Stimulated activated CD4-positive, alpha-beta T cell treated with anti-CD3 and anti-CD28 coated beads, TNF-alpha, amount 100 ng/mL, for 24 hours (primary cell): ENCODE measurements at places on chromosomes 5 and 9.

DNA sequence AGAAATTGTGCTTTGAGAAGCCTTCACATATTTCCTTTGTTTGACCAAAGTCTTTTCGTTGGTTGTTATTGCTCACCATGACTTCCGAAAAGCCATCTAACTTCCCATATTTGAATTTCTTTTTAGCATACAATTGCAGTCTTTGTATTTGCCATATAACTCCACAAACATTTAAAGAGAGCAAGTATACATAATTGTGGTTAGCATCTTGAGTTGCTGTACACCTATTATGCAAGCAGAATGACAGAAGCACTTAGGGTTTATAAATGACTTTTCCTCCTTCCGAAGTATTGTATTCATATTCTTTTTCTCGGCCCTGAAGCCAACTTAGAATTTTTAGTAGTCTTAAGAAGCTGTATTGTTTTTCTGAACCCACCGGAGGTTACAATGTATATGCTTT lies 250.4 kb downstream of the RFK start:
- no peak for DNase-seq

- no peak for DNase-seq
Measured at GRCh38 chr5:87020099-87020934, 247.4 kb upstream of the RASA1 start.

DNA sequence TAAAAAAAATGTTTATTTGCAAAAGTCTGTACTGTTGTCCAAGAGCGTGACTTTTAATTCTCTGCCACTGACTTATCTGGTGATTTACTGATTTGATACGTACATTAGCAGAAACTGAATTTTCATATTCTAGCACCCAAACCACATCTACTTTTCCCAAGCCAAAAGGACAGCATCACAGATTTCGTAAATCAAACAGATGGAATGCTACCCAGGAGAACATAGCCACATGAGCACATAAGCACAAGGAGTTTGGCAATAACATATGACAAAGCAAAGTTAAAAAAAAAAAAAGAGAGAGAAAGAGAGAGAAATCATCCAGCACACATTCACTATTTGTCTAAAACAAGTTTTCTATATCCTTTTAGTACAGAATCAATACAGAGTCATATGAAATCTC lies 83.7 kb downstream of the HINT1 start:
- no peak for DNase-seq

DNA sequence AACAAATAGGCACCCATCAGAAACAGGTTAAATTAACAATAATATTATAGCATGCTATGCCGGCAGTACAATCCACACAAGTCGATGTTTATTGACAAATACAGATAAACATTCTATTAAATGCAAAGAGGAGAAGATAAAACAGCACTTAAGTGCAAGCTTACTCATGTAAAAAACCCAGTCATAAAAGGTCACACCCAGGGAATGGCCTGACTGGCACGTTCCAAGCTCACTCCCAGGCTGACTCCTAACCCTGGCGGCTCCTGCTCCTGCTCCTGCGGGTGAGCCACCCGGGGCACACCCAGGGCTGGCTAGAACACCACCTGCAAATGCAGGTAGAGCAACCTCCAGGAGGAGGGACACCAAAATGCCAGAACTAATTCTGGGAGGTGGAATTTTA lies 66.9 kb downstream of the SEMA4D start:
- no peak for DNase-seq

DNA sequence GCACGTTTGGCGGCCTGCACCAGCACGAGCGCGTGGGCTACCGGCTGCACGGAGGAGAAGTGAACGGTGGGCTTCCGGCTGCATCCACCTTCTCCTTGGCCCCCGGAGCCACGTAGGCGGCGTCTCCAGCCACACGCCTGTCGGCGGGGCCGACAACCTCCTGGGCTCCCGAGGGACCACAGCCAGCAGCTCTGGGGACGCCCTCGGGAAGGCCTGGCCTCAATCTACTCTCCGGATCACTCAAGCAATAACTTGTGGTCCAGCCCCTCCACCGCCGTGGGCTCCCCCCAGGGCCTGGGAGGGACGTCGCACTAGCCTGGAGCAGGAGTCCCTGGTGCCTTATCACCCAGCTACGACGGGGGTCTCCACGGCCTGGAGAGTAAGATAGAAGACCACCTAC lies 73.7 kb downstream of the INSL6 start:
- no peak for DNase-seq

DNA sequence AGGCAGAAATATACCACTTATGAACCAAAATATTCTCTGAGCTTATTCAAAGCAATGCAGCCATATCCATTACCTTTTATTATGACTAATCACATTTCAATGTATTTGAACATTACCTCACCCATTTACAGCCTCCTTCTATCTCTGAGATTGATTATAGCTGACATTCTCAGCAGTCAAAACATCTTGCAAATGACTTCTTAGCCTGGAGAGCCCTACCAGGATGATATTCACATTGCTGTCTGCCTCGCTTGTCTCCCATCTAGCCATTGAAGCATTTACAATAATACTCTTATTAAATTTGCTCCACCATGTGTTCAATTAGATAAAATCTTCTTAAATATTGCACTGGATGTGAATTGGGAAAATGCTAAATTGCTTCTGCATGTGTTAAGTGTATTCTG lies 1879.9 kb upstream of the ACO1 start:
- no peak for DNase-seq

- DNase-seq = no peak
Measured at GRCh38 chr9:16267281-16268066, 603.0 kb downstream of the BNC2 start.

DNA sequence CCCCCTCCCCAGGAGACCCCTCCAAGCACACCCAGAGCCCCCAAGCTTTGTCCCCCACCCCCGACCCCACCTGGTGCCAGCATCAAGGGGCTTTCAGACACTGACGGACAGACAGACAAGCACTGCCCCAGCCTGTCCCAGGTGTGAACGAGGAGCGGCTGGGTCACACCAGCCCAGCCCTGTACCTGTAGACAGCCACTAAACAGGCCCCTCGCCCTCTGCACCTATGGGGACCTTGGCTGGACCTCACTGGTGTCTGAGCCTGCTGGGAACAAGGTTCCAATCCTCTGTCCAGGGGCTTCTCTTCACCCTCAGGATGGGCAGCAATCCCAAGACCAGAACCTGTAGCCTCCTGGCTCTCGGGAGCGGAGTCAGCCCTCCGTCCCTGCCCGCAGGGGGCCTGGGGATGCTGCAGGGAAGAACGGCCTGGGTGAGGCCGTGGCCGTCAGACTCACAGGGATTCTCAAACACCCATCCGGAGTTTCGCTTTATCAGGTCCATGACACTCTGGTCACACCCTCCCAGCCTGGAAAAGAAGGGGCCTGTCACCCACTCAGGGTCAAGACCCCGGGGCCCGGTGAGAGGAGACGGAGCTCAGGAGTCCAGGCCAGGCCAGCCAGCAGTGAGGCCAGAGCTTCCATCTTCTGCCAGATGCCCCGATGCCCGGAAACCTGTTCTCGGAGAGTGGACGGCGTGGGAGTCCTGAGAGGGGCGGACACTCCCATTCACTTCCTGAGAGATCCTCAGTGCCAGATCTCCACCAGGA lies 2.8 kb downstream of the LCN6 start:
- no peak for DNase-seq
